ENCODE measurements at places on chromosomes 13 and 19.

- no peak for DNase-seq
Observed at GRCh38 chr13:106349080-106349931, 186.2 kb downstream of the EFNB2 start.

DNA sequence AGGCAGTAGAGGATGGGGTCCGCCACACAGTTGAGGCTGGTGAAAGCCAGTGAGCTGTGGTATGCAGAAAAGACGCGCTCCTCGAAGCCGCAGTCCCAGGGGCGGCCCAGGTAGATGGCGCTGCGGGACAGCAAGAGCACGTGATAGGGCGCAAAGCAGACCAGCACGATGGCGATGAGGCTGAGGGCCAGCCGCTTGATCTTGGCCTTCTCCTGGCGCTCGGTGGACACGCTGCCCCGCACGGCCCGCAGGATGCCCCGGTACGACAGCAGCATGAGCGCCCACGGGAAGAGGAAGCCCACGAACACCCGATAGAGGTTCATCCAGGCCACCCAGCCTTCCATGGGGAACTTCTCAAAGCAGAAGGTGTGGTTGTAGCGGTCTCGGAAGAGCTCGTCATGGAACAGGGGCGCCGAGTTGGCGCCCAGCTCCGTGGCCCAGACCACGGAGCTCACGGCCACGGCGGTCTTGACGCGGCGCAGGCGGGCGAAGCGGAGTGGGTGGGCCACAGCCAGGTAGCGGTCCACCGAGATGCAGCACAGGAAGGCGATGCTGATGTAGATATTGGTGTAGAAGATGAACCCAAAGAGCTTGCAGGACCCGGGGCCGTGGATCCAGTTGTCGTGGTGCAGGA lies 6.5 kb upstream of the OPA3 start:
- DNase-seq: no peak

DNA sequence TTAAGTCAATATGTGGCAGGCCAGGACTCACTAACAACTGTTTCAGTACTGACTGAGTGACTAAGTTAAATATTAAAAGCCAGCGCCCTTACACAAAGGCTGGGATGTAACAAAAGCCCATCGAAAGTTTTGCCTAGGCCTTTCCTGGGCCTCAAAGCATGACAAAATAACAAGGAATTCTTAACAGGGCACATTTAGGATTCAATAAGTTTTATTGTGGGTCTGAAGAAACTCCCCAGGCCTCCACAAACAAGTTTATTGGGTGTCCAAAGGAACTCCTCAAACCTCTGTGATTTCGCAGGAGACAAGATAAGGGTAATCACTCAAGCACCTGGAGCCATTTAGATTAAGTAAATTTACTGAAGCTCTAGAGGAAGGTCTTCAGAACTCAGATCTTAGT lies 130.7 kb upstream of the SGCG start:
- no peak for DNase-seq

DNA sequence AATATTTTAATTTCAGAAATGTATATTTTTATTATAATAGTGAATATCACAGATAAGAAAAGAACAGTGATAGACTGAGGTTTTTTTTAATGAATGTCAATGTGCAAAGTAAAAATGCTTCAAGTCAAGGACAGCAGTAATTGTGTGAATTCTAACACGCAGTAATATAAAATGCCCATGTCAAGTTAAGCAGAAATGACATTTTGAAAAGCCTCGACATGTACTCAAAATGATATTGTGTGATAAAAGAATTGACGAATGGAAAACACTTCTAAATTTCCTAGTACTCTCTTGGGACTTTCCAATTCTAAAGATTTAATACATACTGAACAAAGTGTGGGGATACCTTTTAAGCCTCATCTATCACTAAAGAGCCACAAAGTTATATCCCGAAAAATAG lies 172.6 kb downstream of the SLITRK6 start:
- no peak for DNase-seq

- no peak for DNase-seq
Observed at GRCh38 chr13:46925486-46925885, 28.6 kb upstream of the HTR2A start.

- DNase-seq: no peak
Observed at GRCh38 chr13:23146811-23147625, 33.8 kb upstream of the SGCG start.

- DNase-seq: no peak
Observed at GRCh38 chr13:47117268-47117667, 220.4 kb upstream of the HTR2A start.

DNA sequence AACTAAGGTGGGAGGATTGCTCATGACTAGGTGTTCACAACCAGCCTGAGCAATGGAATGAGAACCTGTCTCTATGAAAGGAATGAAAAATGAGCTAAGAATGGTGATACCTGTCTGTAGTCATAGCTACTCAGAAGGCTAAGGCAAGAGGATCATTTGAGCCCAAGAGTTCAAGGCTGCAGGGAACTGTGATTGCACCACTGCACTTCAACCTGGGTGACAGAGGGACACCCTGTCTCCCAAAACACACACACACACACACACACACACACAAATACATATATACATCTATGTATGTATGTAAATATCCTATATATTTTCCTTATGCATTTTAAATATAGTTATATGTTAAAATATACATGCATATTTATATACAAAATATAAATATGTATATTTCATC lies 7.4 kb upstream of the ZNF433 start:
- no peak for DNase-seq

GRCh38 chr13:74678308-74678965 lies 544.2 kb upstream of the KLF12 start:
- DNase-seq: no peak

- no peak for DNase-seq
Observed at GRCh38 chr19:3604987-3605343, 1.7 kb downstream of the TBXA2R start.

- DNase-seq: peak; percentile 55
Observed at GRCh38 chr19:18023622-18024251, 15.8 kb downstream of the ARRDC2 start.

DNA sequence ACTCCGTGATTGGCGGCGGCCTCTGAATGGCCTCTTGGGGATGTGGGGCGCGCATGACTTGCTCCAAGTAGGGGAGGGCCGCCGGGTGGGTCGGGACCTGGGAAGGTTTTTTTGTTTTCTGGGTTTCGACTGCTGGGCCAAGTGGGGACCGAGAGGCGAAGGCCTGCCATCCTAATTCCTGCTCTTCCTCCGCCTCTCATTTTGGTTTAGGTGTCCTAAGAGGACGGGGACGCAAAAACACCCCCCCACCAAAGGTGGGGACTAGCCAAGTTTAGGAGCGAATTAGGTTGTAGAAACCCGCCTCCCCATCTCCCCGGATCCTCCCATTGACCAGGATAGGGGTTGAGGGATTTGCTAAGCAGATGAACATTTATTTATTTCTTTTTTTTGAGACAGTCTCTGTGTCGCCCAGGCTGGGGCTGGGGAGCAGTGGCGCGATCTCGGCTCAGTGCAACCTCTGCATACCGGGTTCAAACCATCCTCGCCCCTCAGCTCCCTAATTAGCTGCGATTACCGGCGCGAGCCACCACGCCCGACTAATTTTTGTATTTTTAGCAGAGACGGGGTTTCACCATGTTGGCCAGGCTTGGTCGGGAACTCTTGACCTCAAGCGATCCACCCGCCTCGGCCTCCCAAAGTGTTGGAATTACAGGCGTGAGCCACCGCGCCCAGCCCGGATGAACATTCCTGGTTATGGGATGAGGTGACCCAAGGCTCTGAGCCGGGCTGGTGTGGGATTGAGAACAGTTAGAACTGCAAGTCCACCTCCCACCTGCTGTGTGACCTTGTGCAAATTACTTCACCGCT lies 838 bp downstream of the PPP2R1A start:
- DNase-seq: no peak

DNA sequence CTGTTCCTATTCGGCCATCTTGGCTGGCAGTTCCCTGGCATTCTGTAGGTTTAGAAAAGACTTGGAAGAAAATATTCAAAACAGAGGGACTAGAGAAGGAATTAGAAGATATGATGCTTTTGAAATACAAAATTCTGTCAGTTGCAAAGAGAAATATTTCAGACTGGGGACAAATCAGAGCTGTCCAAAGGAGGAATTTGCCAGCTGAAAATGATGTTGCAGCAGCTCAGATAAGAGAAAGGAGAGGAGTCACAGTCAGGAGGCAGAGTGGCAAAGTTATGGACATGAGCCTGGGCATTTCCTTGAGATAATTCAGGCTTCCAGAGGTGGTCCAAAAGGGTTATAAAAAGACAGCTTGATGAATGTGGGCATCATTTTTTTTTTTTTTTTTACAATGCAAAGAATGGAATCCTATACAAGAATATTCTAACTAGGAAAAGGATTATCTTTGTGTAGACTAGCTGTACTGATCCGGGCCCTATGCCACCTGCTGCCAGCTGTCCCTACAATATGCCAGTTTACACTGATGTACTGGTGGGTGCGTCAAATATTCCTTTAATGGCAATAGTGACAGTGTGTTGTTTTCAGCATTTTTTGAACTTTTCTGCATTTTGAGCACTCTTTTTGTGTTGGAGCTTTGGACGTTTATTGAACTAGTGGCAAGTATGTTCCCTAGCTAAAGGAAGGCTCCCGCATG lies 31.8 kb upstream of the CBY2 start:
- no peak for DNase-seq

- DNase-seq: no peak
Observed at GRCh38 chr19:11754663-11755062, 12.1 kb upstream of the ZNF441 start.

DNA sequence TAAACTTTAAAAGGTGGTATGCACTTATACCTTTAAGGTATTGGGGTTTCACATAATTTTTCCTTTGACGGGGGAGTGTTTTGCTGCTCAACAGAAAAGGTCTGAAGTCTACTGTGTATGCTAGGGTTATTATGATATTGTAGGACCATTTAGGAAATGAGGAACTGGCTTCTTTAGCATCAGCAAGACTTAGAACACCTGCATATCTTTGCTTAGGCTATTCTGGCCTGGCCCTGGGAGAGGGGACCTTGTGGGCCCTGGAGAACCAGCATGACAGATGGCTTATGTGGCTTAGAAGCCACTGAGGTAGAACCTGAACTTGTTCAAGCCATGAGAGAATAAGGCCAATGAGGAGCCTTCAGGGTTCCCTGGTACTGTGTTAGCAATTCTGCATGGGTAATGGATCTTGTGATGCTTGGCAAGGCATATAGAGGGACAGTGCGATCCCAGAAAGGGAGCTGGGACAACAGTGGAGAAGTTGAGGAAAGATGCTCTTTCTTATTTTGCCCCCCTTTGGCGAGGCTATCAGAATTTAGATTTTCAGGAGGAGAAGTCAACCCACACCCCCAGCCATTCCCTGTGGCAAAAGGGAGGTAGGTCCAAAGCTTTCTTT lies 4.3 kb downstream of the RGCC start:
- peak; percentile 59 for DNase-seq

DNA sequence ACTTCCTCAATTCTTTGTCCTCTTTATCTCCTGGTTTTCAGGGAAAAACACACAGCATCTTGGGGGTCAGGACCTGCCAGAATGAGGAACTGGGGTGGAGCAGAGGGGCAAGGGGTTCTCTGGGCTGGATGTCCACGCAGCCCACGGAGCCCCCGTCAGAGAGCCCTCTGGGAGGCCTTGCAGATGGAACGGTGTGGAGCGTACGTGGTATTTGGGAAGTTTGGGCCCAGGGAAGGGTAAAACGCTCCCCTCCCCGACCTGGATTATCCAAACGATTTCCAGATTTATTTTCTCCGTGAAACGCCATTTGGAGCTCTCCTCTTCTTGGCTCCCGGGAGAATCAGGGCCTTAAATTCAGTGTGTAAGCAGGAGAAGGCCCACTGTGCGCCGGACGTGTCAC lies 51.7 kb upstream of the ZNF536 start:
- no peak for DNase-seq

DNA sequence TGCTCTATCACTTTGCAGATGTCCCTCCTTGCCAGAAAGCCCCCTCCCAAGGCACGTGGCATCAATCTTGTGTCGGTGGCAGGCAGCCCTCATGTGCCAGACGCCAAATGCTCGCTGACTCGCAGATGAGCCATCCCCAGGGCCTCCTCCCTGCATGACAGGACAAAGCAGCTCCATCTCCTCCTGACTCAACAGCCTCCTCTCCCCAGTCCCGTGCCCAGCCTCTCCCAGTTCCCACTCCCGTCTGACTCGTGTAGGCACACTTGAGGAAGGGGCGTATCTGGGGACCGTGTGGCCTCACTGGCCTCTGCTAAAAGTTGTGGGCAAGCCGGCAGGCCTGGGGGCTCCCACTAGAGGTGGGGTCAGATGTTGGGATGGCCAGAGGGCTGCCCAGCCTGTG lies 133.6 kb downstream of the STK24 start:
- DNase-seq: no peak

DNA sequence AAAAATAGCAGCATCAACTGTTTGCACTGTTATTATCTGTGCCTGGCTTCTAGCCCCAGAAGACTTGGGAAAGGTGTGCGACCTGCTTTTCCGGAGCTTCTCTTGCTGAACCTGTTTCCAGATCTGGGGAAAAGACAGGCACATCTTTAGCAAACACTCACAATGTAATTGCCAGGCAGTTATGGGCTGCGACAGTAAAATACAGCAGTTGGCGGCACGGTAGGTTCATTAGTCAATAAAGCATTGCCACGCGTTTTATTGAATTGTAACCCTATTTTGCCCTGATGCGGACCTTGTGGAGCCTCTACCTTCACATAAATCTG lies 223.7 kb upstream of the TSHZ3 start:
- DNase-seq: no peak

DNA sequence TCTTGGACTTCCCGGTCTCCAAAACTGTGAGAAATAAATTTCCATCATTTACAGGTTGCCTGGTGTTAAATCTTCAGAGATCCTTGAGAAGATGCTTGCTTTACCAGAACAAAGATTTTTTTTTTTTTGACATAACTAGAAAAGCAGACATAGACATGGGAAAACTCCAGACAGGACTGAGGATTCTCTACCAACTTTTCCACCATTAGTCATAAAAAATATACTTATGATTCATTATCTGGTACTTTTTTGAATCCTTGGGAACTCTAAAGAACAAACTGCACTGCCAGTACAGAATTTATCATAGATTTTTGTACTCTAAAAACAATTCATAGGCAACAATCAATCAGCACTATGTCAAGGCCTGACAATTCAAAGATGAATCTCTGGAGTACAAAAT lies 487.6 kb downstream of the EFNB2 start:
- no peak for DNase-seq

DNA sequence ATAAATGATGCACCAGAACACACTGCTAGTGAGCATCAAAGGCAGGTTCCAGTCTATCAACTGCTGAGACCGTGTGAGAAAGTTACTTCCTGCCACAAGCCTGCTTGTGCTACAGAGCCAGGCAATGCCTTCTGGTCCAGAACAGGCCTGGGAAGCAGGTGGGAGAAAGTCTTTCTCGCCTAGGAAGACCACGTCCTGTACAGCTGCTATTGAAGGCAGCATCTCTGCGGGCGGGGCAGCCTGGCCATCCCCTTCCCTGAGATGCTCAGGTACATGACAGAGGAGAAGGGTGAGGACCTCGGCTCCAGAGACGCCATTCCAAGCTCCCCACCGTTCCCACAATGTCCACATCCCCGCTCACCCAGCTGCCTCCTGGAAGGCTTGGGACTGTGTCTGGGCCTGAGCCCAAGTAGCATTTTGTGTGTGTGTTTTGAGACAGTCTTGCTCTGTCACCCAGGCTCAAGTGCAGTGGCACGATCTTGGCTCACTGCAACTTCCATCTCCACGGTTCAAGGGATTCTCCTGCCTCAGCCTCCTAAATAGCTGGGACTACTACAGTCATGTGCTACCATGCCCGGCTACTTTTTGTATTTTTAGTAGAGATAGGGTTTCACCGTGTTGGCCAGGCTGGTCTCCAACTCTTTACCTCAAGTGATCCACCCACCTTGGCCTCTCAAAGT lies 3.4 kb downstream of the RFX1 start:
- DNase-seq: no peak

Data from hematopoietic multipotent progenitor cell treated with erythropoietin and hydrocortisone succinate and interleukin-3 and kit ligand, for 17 days (in vitro differentiated cells).